ENCODE measurements at places on chromosomes 6 and 20.

DNA sequence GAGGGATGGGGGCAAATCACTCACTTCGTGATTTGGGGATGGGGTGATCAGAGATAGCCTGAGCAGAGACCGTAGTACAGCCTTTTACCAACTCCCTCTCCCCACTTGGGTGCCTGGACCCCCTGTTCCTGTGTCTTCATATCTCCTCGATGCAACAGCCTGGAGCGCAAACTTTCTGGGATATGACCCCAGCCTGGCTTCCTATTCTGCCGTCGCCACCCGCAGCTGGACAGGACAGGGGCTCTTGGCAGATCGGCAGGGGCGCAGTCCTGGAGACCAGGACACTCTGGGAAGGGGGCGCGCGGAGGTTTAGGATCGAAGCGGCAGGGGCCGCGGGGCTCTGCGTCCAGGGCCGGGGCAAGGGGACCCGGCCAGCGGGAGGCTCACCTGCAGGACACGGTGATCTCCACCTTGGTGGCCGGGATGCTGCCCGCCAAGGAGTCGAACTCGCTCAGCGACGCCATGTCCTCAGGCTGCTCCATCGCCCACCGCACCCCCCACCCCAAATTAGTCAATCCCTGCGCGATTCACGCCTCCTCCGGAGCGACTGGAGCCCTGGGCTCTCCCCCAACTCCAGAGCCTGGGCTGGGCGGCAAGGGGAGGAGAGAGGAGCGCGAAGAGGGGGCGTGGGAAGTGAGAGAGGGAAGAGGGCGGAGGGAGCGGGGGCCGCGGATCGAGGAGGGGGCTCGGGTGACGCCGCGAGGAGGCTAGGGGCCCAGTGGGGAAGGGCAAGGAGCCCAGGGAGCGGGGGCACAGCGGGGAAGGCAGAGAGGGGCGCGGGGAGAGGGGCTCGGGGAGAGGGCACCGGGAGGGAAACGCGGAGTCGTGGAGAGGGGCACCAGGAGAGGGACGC lies at the start of gene CPNE5:
Gene CPNE5, minus strand, starts transcription at position 549 of the 853 bp plus-strand sequence. Its CDS starts 67 bp downstream, at position 482.
- DNase-seq = no peak

DNA sequence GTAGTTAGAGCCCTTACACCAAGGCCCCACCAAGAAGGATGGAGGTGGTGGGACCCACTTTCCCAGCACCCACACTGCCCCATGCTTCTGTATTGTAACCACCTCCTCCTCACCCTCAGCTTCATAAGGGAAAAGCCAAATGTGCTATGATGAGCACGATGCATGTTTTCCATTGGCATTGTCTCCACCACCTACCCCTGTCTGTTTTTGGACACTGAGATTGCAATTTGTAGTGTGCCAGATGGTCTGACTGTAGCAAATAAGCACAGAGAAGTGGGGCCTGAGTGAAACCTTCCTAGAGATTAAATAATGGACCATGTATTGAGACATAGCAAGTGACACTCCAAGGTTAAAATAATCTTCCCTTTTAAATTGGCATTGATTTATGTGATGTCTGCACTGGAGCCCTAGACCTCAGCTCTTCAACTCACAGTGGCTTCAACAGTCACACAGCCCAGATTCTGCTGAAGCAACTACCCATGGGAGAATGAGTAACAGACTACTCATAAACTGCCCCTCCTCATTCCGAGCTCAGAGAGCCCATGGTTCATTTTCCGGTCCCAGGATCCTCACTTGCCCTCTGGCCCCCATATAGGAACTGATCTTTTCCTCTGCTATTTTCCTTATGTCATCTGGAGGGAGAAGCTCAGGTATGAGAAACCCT lies 177.9 kb downstream of the COL9A1 start:
- no peak for DNase-seq

DNA sequence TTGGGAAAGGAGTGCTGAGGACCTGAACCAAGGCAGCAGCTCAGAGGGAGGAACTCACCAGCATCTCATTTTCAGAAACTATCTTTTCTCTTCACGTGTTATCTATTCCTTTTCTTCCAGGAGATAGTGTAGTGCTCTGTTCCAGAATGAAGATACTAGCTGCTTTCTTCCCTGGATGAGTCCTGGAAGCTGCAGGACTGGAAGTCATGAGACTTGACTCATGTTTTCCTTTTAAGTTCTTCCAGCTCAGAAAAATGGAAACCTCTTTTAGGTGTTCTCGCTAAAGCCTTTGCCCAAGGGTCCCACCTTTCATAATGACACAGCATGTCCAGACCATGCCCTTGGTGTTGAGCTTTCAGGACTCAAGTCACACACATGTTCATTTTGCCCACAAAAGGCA lies 106.7 kb downstream of the UNC5CL start:
- DNase-seq = no peak

DNA sequence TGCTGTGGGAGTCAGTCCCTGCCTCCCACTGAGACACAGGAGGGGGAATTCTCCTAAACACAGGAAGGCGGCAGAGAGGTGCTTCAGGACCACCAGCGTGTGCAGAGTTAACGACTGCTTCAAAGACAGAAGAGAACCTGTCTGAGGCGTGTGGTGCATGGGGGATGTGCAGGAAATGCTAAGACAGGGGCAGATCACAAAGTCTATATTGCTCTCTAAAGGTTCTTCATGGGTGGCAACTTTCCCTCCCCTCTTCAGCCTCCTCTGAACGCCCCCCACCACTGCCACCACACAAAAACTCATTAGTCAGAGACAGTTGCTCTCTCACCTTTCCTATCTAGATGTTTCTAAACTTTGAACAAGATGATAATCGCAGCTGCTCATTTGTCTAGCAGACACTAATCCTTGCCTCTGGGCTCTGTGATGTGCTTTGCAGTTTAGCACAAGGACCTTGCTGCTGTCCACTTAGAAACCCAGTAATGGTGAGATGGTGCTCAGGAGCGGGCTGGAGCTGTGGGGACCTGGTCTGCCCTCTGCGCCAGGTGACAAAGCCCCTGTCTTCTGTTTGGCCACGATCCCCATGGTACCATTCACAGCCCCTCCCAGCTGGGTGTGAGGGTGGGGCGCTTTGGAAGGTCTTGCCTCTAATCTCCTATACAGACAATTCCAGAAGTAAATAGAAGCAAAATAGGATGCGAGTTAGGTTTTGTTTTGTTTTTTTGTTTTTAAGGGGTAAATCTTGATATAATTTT lies 219.6 kb downstream of the NRN1 start:
- no peak for DNase-seq

- no peak for DNase-seq
Observed at GRCh38 chr20:11195169-11195568, 521.4 kb upstream of the JAG1 start.

GRCh38 chr6:47700053-47700452 lies 1.7 kb downstream of the ADGRF4 start:
- DNase-seq = no peak

DNA sequence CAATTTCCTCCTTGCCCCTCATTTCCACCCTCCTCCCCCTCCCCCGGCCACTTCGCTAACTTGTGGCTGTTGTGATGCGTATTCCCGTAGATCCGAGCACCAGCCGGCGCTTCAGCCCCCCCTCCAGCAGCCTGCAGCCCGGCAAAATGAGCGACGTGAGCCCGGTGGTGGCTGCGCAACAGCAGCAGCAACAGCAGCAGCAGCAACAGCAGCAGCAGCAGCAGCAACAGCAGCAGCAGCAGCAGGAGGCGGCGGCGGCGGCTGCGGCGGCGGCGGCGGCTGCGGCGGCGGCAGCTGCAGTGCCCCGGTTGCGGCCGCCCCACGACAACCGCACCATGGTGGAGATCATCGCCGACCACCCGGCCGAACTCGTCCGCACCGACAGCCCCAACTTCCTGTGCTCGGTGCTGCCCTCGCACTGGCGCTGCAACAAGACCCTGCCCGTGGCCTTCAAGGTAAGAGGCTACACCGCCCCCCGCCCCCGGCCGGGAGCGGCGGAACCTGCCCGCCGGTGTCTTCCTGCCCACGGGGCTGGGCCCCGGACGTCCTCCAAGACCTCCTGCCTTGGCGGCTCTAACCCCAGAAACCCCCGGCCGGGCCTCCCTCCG lies 44.9 kb upstream of the SUPT3H start:
- DNase-seq = peak; percentile 48

DNA sequence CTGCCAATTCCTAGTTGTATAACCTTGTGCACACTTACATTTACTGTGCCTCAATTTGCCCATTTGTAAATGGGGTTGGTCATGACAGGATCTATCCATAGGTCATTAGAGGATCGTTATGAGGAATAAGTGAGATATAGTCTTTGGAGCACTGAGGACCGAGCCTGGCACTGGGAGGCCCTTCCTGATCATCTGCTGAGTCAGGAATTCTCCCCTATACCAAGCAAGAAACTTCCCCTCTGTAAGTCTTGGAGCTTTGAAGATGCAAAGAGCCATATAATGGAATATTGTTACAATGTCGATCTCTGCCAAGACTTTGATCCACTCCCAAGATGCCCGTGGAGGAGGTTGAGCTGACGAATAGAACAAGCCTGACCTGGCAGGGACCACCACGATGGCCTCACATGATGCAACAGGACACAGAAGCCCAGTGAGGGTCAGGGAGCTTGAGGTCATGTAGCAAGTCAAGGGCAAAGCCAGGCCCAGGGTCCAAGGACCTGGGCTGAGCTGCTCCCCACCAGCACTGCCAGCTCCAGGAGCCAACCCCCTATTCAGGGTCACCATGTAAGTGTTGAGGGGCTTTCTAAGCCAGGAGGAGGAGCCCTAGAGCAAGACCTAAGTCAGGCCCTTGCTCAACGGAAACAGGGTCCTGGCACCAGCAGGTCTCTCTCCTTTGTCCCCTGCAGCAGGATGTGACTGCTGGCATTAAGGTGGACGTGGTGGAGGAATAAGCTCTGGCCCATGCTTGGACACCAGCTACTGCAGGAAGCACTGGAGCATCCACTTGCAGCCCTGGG lies 16.7 kb downstream of the PDRG1 start:
- DNase-seq = no peak

GRCh38 chr6:38306931-38307330 lies 332.8 kb downstream of the BTBD9 start:
- DNase-seq = no peak

DNA sequence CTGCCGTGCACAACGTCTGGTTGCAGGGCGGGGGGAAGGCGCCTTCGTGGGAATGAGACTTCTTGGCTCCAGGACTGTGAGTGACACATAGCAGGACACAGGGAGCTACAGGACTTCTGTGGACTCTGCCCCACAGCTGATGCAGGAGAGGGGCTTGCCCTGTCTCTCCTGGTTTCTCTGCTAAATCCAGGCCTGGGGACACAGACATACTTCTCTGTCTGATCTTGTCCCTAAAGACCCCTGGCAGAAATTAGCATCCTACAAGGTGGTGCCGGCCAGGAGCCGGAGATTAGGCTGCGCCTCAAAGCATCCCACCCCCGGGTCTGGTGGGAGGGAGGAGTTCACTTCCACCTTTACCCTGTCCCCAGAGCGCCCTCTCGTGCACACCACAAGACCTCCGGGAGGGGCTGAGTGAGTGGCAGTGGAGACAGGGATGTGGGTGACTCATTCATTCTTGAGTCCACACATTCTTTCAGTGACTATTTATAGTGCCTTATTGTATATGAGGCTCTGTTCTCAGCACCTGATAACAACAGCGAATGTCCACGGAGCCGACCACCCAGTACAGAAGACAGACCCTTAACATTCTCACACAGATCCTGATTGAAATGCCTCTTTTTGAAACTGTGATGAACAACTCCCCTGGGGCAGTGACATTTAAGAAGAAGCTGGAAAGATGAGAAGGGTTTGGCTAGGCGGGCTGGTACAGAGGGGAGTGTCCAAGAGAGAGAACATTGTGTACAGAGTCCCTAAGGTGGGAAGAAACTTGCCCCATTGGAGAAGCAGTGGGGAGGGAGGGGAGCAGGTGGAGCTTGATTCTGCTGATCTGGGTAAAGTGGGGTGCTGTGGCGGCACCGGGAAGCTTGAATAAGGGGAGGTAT lies 39.0 kb downstream of the GMPR start:
- no peak for DNase-seq

DNA sequence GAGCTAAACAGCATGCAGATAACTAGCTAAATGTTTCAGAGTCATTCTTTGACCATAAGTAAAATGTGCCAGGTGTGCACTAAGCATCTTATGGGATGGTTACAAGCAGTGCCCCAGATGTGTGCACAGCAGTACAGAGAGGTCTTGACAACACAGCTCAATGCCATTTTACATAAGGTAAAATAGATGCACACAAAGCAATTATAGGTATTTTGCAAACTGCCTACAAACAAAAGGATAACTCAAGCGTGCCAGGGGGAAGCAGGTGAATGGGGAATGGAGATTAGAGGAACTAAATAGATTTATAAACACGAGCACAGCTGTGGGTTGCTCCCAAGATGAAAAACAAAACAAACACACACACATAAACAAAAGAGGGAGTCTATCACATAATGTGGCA lies 64.8 kb downstream of the SLC2A10 start:
- DNase-seq = no peak

GRCh38 chr6:83193747-83194566 lies 800 bp downstream of the RWDD2A start:
- DNase-seq = peak; percentile 13

- DNase-seq = no peak
Observed at GRCh38 chr6:84052883-84053241, 19.3 kb downstream of the MRAP2 start.

GRCh38 chr6:127737768-127738167 lies 160.8 kb downstream of the C6orf58 start:
- DNase-seq = no peak

GRCh38 chr6:107534571-107535141 lies 44.7 kb downstream of the SOBP start:
- no peak for DNase-seq

Measured in activated naive CD4-positive, alpha-beta T cell treated with anti-CD3 and anti-CD28 coated beads, Interleukin-2, amount 50 U/mL, for 16 hours (primary cell).